ENCODE measurements at places on chromosomes 4 and X.

DNA sequence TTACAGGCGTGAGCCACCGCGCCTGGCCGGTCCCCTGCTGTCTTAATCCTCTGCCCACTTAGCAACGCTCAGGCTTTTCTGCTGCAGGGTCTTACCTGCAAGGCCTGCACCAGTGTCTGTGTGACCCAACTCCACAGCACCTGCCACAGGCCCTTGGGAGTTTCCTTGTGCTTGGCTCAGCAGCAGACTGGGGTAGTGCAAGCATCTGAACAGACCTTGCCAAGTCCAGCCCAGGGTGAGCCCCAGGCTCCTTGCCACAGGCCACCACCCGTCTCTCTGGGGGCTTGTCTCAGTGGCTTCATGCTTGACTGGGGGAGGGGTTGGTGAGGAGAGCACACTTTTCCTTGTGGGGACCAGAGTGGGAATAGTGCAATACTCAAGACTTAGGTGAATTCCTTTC lies 87.0 kb downstream of the FAM193A start:
- no peak for DNase-seq

GRCh38 chr4:54384563-54384962 lies 155.5 kb downstream of the PDGFRA start:
- DNase-seq, result no peak

- DNase-seq, result no peak
Measured at GRCh38 chr4:146959692-146960091, 14.0 kb upstream of the TTC29 start.

- DNase-seq, result no peak
Measured at GRCh38 chr4:31807036-31807435, 1086.9 kb downstream of the PCDH7 start.

GRCh38 chr4:181661090-181661489 lies 582.1 kb upstream of the TENM3 start:
- no peak for DNase-seq

DNA sequence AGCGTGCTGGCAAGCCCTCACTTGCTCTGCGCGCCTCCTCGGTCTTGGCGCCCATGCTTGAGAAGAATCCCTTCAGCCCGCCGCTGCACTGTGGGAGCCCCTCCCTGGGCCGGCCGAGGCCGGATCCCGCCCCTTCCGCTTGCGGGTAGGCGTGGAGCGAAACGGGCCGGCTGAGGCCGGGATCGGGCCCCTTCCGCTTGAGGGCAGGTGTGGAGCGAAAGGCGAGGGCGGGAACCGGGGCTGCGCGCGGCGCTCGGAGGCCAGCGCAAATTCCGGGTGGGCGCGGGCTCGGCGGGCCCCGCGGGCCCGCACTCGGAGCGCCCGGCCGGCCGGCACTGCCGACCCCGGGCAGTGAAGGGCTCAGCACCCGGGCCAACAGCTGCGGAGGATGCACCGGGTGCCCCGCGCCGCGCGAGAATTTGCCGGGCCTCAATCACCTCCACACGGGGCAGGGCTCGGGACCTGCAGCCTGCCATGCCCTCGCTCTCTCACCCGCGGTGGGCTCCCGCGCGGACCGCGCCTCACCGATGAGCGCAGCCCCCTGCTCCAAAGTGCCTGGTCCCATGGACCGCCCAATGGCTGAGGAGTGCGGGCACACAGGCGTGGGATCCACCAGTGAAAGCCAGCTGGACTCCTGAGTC lies 58.1 kb upstream of the GBA3 start:
- DNase-seq, result no peak

DNA sequence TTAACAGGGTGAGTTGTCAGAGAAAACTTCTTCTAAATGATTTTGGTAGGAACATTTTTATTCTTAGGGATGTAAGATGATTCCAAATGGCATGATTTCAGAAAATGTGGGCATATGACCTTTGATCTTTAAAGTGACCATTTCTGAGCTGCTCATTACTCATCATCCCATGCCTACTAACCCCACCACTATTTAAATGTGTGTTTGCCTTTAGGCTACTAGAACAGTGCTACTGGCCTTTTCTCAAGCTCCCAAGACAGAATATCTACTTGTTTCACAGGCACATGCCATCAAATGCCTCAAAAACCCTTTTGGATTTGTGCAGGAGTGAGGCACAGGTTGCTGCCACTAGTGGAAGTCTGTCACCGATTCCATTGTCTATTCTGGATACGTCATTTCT lies 428.2 kb downstream of the ADAM29 start:
- DNase-seq, result no peak

- DNase-seq, result no peak
Measured at GRCh38 chr4:10461091-10461849, 4.0 kb upstream of the ZNF518B start.

DNA sequence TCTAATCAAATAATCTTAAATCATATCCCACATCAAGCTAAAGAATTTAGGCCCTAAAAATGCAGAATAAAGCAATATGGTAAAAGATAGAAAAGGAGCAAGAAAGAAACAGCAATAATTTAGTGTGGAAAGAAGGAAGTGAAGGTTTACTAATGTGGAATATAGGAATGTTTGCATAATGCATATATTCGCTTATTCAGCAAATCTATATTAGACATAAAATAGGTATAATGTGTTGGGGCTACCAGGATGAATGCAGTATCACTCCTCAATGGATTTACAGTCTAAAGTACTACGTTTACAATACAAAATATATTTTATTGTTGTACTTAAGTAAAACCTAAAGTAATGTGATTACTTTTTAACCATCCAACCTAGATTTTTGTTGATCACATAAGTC lies 4.7 kb downstream of the CENPE start:
- no peak for DNase-seq

GRCh38 chr4:137421796-137422195 lies 110.5 kb downstream of the PCDH18 start:
- DNase-seq, result no peak

DNA sequence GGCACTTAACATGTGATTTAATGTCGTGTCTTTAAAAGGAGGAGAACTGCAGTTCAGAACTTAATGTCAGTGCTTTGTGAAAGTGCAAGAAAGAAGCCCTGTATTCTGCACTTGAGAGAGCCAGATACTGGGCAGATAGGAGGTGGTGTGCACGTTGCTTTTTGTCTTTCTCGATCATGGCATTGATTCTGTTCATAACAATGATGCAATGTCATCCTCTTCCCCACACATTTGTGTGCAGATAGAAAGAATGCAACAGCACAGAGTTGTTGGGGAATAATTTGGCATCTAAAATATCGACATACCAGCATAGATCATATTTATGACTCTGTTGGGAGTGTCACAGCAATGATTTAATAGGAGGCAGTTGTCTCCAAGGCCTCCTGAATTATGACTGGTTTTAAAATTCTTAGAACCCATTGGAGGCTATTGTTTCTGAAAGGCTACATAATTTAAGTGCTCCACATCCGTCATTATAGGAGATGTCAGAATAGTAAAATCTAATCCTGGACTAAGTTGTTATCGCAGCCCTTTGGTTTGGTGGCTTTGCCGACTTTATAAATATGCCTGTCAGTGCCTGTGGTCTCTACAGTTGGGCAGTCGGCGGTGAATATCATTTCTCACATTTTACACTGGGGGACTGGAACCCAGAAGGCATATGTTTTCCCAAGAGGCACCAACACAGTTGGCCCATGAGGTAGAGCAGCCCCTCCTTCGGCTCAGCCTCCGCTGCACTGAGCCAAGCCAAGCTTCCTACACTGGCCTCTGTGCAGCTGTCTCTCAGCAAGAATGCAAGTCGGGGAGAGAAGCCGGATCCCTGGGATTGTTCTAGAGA lies 124.9 kb downstream of the PTTG2 start:
- DNase-seq, result no peak

DNA sequence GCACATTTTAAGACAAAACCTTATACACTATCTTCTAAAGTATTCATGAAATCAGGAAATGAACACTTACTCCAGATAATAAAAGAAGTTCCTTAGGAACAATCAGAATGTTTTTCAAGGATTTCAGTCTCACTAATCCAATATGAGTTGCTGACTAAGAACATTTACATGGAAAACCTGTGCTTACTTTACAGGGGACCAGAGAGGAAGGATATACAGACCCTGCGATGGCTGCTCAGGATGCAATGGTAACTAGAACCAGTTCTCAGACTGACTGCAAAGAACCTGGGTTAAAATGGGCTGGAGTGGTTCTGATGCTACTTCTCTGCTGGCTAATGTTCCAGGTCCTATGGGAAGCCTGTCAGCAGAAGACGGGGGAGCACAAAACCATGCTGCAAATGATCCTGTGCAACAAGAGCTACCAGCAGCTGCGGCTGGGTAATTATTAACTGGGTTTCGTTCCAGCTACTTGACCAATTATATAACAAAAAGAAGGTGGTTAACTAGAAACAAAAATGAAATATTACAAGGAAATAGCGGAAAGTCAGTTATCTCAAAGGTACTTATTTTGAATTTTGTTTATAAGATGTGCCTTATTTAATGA lies 85.3 kb downstream of the ANXA10 start:
- DNase-seq, result no peak

DNA sequence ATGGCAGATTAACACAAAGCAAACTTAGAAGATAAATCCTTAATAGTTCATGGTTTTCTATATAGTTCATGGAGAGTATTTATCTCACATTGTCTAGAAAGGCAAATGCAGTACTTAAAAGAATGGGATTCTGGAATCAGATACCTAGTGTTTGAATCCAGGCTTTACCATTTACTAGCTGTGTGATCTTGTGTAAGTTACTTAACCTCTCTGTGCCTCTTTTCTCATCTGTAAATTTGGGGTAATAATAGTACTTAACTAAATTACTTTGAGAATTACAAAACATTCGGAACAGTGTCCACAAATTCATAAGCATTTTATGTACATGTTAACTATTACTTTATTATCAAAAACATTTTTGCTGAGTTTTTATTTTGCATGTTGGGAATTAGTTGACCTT lies 15.8 kb downstream of the MAGEB1 start:
- no peak for DNase-seq

- no peak for DNase-seq
Measured at GRCh38 chr4:44544158-44544557, 95.5 kb upstream of the KCTD8 start.

- DNase-seq, result peak; percentile 70
Measured at GRCh38 chr4:83216959-83217683, 67.5 kb downstream of the COQ2 start.

GRCh38 chr4:105149771-105150170 lies 3.1 kb downstream of the TET2 start:
- no peak for DNase-seq

GRCh38 chr4:151865312-151865711 lies 104.5 kb upstream of the GATB start:
- DNase-seq, result no peak

GRCh38 chr4:98993419-98994071 lies 2.0 kb upstream of the METAP1 start:
- no peak for DNase-seq

DNA sequence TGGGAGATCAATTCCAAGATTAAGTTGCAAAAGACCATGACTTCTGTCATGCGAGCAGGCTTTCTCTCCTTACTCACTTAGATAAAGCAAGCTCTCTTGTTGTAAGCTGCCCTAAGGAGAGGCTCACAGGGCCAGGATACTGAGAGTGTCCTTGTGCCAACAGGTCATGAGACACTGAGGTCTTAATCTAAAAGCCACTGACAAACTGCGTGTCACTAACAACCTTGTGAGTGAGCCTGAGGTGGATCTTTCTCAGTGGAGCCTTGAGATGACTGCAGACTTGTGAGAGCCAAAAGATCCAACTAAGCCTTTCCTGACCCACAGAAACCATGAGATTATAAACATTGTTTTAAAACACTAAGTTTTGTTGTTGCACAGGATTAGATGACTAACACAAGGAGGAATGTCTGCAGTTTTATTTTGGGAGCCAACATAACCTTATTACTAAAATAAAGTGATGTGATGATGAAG lies 170.5 kb downstream of the SLC39A8 start:
- DNase-seq, result no peak

DNA sequence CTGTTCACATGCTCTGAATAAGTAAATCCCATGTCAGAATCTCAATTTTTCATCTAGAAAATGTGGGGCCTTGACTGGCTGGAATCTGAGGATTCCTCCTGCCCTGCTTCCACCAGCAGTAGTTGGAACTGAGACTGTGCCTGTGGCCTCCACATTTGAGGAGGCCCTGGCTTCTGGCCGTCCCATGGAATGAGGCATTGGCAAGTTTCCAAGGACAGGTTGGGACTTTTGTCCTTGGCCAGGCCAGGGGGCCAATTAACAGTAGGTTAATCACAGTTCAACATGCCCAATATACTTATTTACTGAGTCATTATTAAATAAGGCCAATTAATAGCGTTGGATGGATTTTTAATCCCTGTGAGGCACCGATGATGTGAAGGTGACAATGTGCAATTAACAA lies 50.2 kb upstream of the GABRE start:
- DNase-seq, result no peak

GRCh38 chr4:105140684-105141490 lies 5.8 kb upstream of the TET2 start:
- no peak for DNase-seq

GRCh38 chr4:189826657-189827056 lies 114.0 kb upstream of the FRG1 start:
- no peak for DNase-seq

DNA sequence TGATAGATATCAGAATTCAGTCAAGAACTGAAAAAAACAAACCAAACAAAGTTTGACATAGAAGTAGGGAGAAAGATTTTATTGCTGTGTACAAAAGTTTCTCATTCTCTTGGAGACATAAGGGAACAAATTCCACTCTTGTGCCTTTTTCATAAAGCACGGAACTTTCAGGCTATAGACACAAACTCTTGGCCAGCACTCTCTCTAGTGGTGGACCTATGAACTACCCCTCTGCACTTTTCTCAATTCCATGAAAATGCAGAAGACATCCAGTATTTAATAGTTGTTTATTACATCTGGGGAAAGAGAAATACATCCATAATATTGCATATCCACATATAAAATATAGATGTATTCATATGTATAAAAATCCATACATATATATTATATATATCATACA lies 291.6 kb upstream of the HS3ST1 start:
- no peak for DNase-seq

- DNase-seq, result no peak
Measured at GRCh38 chr4:53068755-53069330, 206.7 kb downstream of the RASL11B start.

- no peak for DNase-seq
Measured at GRCh38 chrX:20372533-20372932, 105.8 kb upstream of the RPS6KA3 start.

DNA sequence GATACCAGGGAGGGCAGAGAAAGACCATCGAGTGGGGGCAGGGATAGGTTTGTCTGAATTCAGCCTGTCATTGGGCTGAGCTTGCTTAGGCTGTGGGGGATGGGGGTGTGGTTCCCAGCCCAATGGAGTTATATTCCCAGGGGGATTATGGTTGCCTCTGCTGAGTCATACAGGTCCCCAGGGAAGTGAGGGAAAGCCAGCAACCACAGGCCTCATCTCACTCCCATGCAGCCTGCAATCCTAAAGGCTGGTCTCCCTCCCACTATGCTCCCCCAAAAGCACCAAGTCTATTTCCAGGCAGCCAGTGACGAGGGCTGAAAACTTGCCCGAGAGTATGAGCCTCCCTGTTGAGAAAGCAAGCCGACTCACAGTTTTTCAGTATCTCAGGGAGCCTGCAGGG lies 39.3 kb downstream of the AFM start:
- no peak for DNase-seq

DNA sequence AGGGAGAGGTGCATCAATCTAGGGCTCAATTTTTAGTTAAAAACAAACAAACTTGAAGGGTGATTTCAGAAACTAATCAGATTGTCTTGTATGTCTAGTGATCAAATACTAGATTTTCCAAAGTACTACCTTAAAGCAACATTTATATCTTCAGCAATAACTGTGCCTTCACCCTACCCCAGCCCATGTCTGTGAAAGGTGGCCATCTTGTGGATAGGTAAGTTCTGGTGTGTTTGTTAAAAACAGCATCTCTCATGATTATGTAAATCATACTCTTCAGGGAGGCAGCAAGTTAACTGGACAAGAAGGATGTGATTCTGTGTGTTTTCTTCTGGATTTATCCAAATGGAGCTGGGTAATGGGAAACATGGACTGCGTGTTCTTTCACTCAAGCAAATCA lies 81.4 kb upstream of the ACSL1 start:
- DNase-seq, result no peak
